Stimulated activated CD8-positive, alpha-beta memory T cell treated with anti-CD3 and anti-CD28 coated beads, Interleukin-2, amount 100 ng/mL, for 48 hours (primary cell): ENCODE measurements at places on chromosomes 3 and 15.

DNA sequence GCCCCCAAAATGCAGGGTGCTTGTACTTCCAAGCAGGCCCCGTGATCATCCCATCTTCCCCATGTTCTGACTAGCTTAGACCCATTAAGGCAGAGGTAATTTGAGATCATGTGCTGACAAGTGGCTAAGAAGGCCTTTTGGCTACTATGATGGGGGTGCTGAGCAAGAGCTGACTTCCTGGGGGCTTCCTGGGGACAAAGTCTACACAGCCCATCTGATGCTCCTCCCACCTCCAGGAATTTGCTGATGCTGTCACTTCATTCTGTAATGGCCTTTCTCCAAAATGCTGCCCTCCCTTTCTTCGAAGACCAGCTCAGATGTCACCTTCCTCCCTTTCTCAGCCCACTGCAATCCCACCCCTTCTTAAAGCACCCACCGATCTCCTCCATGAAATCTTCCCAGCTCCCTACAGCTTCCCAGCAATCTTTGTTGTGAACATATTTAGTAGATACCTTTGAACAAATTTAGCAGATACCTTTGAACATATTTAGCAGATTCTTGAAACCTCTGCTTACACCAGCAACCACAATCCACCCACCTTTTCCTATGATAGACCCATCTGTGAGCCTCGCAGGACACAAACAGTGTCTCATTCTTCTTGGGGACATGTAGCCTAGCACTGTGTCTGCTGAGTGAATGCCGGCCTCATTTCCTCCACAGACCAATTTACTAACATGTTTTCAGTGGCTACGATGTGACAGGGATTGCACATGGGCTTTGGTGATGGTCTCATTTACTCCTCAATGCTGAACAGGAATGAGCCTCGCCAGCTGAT, 223.3 kb downstream of the EPHB1 start:
- no peak for DNase-seq

GRCh38 chr3:134904241-134904771, 109.2 kb downstream of the EPHB1 start:
- peak; percentile 36 for DNase-seq

- no peak for DNase-seq
Observed at GRCh38 chr15:74269362-74270035, 33.4 kb downstream of the CCDC33 start.

DNA sequence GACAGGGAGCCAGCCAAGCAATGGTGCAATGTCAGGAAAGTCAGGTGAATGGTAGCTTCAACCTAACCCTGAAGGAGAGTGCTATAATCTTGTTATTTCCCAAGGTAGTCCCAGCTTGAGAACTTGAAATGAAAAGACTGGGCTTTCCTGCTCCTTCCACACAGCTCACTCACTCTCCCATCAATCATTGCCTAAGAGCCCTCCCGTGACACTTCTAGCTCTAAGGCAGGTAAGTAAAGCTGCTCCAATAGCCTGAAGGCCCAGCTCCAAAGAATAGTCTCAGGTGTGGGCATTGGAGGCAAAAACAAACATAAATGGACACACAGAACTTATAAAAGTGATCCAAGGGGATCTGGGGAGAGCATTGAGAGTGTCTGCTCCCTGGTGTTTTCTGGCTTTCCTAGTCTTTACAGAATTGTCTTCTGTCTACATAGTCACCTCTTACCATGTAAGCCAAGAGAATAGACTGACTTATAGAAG, 63.1 kb upstream of the TBC1D5 start:
- no peak for DNase-seq

- DNase-seq = no peak
Observed at GRCh38 chr15:85455891-85456290, 75.5 kb downstream of the AKAP13 start.

DNA sequence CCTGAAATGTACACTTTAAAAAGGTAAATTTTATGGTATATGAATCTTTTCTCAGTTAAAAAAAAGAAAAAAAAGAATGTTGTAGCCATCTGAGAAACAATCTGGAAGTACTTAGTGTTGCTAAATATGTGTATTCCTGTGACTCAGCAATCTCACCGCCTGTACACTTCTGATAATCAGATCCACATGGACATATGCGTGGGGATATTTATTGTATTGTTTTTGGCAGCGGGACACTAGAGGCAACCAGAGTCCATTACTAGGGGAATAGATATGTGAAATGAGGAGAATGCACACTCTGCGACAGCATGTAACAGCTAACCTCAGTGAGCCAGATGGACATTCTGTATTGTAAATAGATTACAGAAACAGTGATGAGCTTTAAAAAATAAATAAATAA, 65.4 kb downstream of the AQP9 start:
- DNase-seq = no peak

DNA sequence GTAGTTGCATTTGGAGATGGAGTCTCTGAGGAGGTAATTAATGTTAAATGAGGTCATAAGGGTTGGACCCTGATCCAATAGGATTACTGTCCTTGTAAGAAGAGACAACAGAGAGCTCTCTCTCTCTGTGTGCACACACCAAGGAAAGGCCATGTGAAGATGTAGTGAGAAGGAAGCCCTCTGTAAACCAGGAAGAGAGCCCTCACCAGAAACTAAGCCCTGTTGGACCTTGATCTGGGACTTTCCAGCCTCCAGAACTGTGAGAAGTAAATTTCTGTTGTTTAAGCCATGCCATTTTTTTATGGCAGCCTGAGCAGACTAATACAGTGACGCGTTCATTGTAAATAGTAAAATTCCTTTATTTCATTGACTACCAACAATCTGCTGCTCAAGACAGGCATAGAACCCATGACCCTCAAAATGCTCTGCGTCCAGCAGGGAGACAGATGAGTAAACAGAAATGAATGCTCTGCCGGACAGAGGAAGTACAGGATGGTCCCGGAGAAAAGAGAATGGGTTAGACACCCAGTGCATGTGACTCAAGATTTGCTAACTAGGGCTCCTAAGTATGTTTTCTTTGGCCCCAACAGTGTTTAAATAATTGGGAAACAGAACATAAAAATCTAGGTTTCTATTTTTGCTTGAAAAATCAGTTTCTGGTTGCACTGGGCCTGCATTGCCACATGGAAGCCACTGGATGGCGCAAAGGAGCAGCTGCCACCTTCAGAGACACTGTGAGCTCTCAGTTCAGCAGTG, 37.9 kb upstream of the TNFAIP8L3 start:
- DNase-seq = no peak

DNA sequence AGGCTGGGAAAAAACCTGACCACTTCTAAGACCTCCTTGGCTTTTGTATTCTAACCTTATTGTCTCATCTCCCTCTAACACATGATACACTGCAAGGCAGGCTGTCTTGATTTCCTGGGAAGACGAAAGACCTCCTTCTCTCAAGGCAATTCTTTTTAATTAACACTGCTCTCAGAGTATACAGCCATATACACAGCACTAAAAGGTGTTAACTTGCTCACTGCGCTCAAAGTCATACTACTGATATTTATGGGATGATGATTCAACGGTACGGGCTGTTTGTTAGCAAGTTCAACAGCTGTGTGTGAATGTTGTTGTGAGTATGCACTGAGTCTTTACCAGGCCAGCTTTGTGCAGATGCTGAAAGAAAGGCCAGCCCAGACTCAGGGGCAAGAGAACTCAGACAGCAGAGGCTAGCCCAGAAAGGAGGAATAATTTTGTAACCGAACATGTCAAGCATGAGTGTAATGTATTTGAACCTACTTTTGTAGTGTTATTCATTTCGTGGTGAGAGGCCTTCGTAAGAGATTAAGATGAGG, 229.9 kb downstream of the IL5RA start:
- DNase-seq = no peak

GRCh38 chr3:13053420-13053819, 19.8 kb downstream of the IQSEC1 start:
- DNase-seq = no peak

- no peak for DNase-seq
Observed at GRCh38 chr15:71559098-71559497, 251.3 kb upstream of the NR2E3 start.

DNA sequence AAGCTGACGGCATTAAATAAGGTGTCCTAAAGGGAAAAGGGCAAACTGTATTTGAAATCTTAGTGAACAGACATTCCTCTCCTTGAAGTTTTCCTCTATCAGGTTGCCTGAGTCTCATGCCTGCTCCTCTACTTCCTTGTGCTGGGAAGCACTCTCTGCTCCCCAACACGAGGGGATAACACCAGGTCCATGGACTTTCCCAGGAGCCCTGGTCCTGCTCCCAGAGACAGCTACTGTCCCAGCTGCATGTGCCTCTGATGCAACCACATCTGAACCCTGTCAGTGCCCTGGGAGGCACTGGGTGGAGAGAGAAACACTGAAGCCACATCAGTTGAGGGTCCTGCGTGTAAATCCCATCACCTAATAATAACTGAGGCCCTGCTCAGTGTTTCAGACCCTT, 7.4 kb downstream of the TLR9 start:
- no peak for DNase-seq

DNA sequence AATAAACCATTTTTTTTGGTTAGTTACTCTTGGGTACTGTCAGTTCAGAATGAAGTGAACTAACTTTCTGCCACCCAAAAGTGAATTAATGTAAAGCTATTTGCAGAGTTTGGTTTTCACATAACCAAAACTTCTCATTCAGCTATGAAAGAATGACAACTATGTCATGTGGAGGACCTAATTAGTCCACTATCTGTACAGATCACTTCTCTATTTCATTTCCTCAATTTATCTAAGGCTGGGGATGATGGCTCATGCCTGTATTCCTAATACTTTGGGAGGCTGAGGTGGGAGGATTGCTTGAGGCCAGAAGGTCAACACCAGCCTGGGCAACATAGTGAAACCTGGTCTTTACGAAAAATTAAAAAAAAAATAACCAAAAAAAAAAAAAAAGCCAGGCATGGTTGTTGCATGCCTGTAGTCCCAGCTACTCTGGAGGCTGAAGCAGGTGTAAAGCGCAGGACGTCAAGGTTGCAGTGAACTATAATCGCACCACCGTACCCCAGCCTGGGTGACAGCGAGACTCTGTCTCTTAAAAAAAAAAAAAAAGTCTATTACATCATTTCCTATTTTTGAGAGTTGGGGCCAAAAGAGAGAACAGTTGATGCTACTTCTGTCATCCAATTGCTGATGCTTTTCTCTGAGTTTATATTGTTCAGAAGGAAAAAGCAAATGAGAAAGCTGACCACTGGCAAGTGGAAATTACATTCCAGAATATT, 8.7 kb downstream of the HYPK start:
- DNase-seq = no peak

DNA sequence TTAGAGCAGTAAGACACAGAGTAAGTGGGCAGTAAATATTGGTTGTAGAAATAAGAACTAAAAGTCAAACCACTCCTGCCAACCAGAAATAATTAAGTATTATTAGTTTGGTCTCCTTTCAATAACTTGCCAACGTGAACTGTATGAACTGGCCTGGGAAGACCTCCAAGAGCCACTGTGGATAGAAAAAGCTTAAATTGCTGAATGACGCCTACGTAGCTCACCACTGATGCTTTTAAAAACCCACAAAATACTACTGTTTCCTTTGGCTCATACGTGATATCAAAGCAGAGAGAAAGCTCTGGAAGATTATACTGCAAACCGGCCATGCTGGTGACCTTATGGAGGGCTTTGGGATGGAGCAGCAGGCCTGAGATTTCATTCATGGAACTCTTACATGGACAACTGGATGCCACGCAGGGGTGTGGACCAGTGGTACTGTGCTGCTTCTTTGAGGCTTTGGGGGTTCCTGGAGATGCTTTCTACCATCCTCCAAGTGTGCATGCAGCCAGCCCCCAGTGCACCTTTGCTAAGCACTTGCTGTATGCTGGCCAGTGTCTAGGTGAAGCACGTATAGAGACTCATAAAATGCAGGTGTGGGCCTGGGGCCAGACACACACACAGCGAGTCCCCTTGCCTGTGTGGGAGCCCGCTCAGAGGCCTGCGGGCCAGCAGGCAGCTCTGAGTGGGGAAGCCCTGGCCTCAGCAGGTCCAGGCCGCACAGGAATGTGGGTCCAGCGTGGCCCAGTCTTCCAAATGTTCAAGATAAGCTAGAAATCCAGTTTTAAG, 66.8 kb downstream of the ABTB1 start:
- DNase-seq = no peak

DNA sequence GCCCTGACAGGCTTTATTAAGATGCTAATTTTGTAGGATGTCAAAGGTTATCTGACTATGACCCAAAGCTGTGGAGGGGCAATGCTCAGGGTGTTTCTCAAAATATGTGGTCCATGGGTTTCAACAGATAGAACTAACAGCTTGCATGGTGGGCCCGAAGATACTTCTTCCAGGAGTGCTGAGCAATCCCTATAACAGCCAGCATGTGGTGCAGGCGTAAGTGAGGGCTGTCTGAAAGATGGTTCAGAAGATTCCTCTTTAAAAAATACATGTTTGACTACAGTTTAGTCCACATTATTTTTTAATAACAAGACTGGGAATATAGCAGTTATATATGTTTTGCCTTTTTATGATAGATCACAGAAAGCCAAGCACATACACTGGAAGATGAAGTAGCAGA, 7.6 kb downstream of the SCG3 start:
- DNase-seq = no peak

DNA sequence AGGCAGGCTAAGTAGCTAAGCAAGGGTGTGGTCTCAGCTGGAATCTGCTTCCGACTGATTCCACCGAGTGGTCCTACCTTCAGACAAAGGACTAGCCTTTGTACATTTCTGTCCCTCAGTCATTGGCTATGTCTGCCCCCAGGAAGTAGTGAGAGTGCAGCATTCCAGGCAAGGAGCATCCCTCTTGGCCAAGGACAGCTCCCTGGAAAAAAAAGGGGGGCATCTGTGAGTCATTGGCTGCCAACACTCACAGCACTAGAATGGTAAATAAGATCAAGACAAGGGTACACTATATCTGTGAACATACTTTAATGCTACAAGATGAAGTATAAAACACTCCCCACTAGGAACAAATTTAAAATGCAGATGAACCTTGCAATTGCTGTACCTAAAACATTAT, 66.8 kb downstream of the STAC start:
- DNase-seq = no peak

GRCh38 chr15:94164202-94164807, 67.1 kb upstream of the MCTP2 start:
- DNase-seq = peak; percentile 41

DNA sequence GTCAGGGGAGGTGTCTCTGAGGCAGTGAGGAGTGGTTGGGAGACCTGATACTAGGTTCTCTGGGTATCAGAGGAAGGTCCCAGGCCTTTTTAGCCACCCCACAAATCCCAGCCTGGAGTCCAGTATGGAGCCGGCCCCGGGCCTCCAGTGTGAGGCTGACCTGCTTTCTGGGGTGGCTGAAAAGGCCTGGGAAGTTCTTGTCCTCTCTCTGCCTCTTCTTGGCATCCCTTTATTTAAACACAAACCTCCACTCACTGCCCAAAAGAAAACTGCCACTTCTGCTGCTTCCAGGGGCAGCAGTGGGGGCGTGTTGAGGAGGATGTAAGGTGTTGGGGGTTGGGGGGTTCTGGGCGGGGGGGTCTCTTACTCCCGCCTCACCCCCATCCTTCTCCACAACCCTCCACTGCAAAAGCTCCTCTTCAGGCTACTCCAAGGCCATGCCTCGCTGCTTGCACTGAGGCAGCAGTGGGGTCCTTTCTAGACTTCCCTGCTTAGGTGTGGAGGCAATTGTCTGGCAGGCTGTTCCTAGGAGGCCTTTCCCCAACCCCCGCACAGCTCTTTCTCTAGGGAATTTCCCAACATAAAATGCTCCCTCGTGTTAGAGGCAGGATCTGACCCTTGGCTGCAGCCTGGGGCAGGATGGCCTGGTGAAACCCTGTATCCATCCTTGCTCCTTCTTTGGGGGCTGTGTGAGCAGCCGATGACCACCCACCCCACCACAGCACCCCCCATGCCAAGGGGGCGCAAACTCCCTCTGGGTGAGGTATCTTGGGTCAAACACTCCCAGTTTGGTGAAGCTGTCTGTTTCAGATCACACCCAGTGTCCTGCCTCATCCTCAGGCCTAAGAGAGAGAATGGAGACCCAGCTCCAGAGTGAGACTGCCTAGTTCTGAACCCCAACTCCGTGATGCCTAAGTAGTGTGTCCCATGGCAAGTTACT, 12.1 kb upstream of the RAD18 start:
- no peak for DNase-seq
